ENCODE measurements at places on chromosomes 12 and 14.
A peak's percentile ranks its signal among the peaks of the same experiment; 100 is the strongest.

GRCh38 chr12:69512820-69513219 is 42.6 kb downstream of the FRS2 start:
- no peak for DNase-seq

- DNase-seq: peak; percentile 89
These were observed 11.9 kb downstream of the RARG start for GRCh38 chr12:53219956-53220693.

DNA sequence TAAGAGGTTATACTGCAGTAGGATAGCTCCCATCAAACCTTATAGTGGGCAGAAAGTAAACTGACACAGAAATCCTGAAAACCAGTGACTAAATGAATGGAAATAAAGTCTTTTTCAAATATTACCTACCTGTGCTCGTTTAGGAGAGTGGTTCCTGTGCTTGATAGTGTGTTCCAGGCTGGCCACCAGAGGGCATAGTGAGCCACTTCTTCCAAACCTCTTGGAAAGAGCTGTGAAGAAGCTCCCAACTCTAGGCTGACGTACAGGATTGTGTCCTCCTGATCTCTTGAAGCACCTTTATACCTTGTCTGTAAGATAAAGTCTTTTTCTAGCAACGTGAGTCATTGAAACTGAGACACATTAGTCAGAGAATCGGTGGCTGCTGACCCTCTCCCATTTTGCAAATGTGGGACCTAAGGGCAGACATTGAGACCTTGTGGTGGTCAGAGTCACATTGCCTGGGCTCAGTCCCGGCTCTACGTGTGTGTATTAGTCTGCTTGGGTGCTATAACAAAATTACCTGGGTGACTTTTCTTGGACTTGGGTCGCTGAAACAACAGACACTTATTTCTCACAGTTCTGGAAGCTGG is 17.6 kb downstream of the TDP1 start:
- peak; percentile 62 for DNase-seq

GRCh38 chr14:23121361-23121771 is 2.3 kb upstream of the CEBPE start:
- DNase-seq: no peak

DNA sequence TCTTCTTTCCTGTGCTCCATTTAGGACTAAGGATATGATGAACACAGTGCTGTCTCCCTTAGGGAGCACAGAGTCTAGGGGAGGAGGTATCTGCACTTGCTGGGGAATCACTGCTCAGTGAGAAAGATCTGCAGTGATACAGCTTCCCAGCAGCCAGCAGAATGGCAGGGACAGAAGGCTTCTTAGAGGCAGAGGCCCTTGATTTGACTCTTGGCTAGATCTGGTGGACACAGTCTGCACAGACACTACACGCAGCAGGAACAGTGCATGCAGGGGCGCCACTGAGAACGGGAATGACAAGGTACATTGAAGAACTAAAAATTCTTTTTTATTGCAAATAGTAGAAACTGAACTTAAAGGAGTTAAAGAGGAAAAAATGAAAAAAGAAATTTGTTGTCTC is 51.6 kb downstream of the KCNA1 start:
- no peak for DNase-seq

Data from CD4-positive, alpha-beta T cell treated with Interleukin-6 for 4 hours (primary cell).